ENCODE measurements at places on chromosomes 12 and 14. TPM values are rescaled to one million over a fixed set of nuclear protein-coding genes. Genes with fewer than 3 reads are reported as not detected.

- no peak overlapping the region for H3K4me3 ChIP-seq
- H3K27ac ChIP-seq, result no peak overlapping the region
- H3K4me1 ChIP-seq, result no peaks in the 10 kb centered on the region
These were observed 106.4 kb downstream of the SLC25A47 start for GRCh38 chr14:100429537-100429936.

- H3K27ac ChIP-seq, result no peak overlapping the region
- no peaks in the 10 kb centered on the region for H3K4me1 ChIP-seq
- peaks cover 100% of the 10 kb centered on the region for H3K27me3 ChIP-seq
- no peaks in the 10 kb centered on the region for H3K36me3 ChIP-seq
- H3K4me3 ChIP-seq, result no peak overlapping the region
- no peak for DNase-seq
These were observed 7.5 kb upstream of the PAX9 start for GRCh38 chr14:36653962-36654793.

The VRTN gene
- not detected for total RNA-seq

The KRT79 gene
- not detected for total RNA-seq

All from endothelial cell of umbilical vein (primary cell).